ENCODE measurements at places on chromosomes 11 and 22. TPM values are rescaled to one million over a fixed set of nuclear protein-coding genes. Genes with fewer than 3 reads are reported as not detected.

PGA5 gene
- not detected for total RNA-seq

PLA2G3 gene
- not detected for total RNA-seq

CLP1 gene
- total RNA-seq, result 29.5 TPM

SCUBE2 gene
- 0.52 TPM for total RNA-seq

TRIM29 gene
- total RNA-seq, result 5.0 TPM

KRTAP5-7 gene
- not detected for total RNA-seq

IGSF22 gene
- total RNA-seq, result not detected

MOGAT2 gene
- 0.05 TPM for total RNA-seq

HEPN1 gene
- total RNA-seq, result not detected

OR8G1 gene
- total RNA-seq, result not detected

TRIM49 gene
- not detected for total RNA-seq

LAYN gene
- total RNA-seq, result 5.3 TPM

OR52B6 gene
- total RNA-seq, result not detected

OR2AG1 gene
- not detected for total RNA-seq

SCGB1C1 gene
- total RNA-seq, result not detected

DRICH1 gene
- not detected for total RNA-seq

SFI1 gene
- total RNA-seq, result 12.0 TPM

C11orf52 gene
- not detected for total RNA-seq

C11orf91 gene
- 1.0 TPM for total RNA-seq

FAM89B gene
- 56.2 TPM for total RNA-seq

MMP13 gene
- not detected for total RNA-seq

SYT12 gene
- total RNA-seq, result 9.6 TPM

C11orf86 gene
- 43.6 TPM for total RNA-seq

CDK2AP2 gene
- 91.0 TPM for total RNA-seq

HTR3B gene
- not detected for total RNA-seq

CHST1 gene
- total RNA-seq, result 1.2 TPM

P2RY2 gene
- total RNA-seq, result 8.9 TPM

CEND1 gene
- 1.1 TPM for total RNA-seq

OR52H1 gene
- total RNA-seq, result not detected

FOLR1 gene
- total RNA-seq, result not detected

BRSK2 gene
- 6.8 TPM for total RNA-seq

XKR3 gene
- not detected for total RNA-seq

TRPM5 gene
- total RNA-seq, result not detected

MRPL49 gene
- 80.5 TPM for total RNA-seq

OLFML1 gene
- not detected for total RNA-seq

MIEF1 gene
- total RNA-seq, result 25.7 TPM

SMTNL1 gene
- not detected for total RNA-seq
